ENCODE measurements at places on chromosomes 7 and 10. TPM values are rescaled to one million over a fixed set of nuclear protein-coding genes. Genes with fewer than 3 reads are reported as not detected.

DNA sequence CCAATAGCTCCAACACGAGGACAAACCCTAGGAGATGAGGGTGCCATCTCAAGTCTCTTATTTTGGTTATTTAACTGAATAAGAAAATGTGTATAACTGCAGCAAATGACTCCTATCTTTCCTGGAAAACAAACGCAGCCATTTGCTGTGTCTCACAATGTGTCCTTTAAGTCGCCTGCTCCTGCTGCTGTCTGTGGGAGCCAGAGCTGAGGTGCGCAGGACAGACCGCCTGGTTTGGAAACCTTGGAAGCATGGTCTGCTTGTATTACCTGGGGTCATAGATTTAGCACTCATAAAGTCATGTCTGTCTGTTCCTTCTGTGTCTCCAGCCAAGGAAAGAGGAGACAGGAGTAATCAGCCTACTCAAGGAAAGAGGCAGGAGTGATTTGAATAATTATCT is 760.2 kb downstream of the GRID1 start:
- DNase-seq, result no peak

DNA sequence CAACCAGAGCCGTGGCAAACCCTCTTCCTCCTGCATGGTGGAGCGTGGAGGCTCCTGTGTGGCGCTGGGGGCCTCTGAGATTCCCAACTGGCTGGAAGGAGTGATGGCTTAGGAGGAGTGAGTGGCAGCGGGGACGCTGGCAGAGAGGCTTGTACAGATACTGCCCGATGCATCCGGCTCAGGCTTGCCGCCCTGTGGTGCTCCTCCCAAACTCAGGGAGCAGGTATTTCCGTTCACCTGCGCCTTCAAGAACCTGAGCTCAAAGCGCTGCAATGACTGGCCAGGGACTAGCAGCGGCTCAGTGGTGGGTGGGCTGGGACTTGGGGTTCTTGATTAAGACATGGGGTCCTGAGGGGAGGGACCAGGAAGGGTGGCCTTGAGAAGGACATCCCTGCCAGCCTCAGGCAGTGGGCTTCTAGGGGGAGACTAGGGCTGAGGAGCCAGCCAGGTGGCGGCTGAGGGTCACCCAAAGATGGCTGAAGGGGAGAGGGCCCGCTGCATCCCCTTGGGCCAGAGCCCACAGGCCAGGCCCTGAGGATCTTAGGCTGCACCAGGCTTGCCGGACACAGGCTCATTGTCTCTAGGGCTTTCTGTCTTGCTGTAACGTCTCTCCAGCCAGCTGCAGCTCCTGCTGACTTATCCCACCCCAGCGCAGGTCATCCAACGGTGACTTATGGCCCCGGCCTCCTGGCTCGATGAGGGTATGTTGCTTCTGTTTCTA is 3.2 kb downstream of the ZNF775 start:
- DNase-seq, result no peak

- no peak for DNase-seq
Observed at GRCh38 chr7:3807824-3808223, 506.8 kb downstream of the SDK1 start.

DNA sequence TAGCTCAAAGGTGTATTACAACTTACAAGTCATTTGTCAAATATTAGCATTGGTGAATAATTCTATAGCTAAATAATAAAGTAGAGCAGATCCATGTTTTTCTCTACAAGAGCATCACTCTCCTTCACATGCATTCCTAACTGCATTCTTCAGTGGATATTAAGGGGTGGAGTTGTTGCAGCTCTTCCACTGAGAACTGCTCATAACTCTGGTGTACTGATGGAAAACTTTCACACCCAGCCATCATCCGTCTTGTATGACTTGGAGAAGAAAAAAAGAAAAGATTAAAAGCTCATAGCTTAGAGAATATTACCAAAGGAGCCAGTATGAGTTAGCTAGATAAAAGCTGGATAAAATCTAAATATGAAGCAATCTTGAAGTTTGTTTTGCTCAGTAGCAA is 10.2 kb upstream of the FAM13C start:
- no peak for DNase-seq

- DNase-seq, result no peak
Observed at GRCh38 chr7:81173766-81174281, 255.0 kb upstream of the SEMA3C start.

DNA sequence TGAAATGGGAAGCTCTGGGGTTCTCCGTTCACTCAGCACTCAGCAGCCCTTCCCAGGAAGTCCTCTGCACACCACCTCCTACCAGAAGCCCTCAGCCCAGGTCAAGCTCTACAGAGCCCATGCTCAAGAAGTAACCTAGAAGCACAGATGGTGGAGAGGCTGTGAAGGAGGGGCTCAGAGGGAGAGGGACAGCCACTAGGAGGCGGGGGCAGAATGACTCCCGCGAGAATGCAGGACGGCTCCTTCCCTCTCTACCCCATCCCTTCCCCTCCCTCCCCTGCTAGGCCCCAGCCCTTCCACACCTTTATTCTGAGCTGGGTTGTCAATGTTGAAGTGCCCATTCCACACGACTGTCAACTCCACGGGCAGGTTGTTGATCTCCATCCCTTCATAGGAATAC is 373.2 kb downstream of the PLXNA4 start:
- no peak for DNase-seq

DNA sequence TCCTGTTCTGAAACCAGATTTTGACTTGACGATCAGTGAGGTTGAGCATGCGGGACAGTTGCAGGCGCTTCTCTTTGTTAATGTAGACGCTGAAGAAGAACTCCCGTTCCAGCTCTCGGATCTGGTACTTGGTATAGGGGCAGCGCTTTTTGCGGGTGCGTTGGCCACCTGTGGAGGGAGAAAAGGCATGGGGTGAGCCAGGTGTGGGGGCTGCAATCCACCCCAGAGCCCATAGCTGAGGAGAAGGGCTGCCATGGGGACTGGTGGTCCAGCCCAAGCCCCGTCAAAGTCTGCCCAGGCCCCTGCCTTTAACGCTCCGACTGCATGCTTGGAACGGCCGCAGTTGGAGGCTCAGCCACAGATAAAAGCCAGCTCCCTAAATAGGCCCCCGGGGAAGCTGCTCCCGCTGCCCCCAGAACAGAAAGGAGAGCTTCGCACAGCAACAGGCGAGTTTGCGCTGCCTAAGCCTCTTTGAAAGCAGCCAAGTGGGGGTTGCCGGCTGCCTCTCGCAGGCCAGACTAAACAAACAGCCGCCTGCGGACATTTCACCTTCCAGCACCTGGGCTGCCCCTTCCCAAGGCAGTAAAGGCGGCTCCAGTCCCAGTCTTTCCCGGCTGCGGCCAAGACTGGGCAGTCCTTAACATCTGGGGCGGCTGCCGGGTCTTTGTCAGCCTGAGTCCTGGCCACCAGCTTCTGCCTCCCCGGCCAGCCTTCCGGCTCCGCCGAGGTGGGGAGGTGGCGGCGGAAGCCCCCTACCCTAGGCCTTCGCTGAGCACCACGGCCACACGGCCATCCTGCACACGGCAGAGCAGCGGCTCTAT is 2.0 kb downstream of the HOXA11 start:
- no peak for DNase-seq

DNA sequence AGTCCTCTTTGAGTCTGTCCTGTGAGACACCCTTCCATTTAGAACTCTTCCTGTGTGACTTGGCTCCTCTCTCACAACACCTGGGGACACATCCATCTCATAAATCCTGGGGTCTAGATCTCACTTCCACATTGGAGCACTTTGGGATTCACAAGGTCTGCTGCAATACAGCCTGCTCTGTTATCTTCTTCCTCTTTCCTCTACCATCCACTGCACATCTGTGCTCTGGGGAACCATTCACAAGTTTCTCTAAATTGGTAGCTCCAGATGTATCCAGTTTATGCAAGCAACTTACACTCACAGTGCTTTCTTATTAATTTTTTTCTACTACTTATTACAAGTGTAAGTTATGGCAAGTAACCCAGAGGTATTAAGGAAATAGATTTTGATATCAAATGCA is 5.5 kb upstream of the FIGNL1 start:
- no peak for DNase-seq

DNA sequence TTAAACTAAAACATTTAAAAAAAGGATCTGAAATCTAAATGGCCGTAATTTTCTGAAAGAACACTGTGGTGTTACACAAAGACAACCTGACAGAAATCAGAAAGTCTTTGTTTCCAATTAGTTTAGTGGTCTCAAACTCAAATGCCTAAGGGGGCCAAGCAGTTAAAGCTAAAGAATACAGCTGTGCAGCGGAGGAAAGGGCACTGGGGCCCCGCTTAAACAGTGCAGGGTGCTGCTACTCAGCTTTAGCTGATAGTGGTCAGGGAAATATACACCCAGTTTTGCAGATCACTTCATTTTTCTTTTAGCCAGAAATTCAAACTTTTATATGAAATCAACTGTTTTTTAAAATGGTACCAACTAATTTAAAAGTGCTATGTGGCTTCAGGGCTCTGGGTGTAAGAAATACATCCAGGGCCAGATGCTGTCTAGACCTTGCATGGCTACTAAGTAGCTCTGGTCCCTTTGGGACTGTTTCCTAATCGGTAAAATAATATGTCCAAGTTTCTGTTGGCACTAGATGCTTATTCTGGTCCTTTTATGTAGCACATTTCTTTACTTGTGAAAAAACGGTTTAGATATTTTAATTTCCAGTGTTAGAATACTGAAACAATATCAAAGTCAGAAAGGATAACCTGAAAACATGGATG is 161.8 kb upstream of the LAMB4 start:
- no peak for DNase-seq

Gene CCL26
- total RNA-seq, result not detected

- DNase-seq, result no peak
Observed at GRCh38 chr10:94333051-94333450, 29.7 kb downstream of the NOC3L start.

DNA sequence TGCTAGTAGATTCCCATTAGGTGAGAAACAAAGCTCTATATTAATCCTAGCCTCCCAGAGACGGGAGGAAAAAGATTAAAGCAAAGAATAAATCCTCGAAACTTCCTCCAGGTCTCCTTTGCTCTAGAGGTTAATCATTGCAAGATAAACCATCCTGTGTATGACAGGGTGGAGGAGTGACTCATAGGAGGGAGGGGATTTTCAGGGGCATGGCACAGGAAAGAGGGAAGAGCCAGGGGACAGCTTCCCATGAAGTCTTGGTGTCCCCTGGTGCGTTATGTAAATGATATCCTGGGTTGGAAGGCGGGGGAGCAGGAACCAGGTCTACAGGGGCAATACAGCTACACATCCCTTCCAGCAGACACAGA is 780 bp downstream of the CYP3A5 start:
- no peak for DNase-seq

- DNase-seq, result no peak
Observed at GRCh38 chr7:143931739-143932138, 3.3 kb upstream of the OR2F2 start.

- DNase-seq, result peak; percentile 2
Observed at GRCh38 chr7:64625114-64626082, 40.5 kb upstream of the ZNF107 start.

Gene NRP1
- 91.9 TPM for total RNA-seq

DNA sequence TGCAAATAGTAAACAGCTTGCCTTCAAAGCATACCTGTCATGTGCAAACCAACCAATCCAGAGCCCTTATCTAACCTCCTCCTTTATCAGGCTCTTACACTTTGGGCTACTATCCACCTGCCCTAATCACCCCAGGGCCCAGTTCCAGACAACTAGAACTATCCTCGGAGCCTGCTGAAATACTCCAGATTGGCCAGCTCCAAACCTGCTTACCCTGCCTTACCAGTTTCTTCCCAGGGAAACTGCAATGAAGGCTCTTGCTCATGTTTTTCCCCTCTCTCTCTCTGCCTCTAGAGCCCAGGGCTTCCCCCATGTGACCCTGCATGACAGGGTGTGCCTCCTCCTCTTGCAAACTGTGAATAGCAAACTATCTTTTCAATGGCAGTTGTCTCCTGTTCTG is 81.4 kb upstream of the CAPZA2 start:
- no peak for DNase-seq

DNA sequence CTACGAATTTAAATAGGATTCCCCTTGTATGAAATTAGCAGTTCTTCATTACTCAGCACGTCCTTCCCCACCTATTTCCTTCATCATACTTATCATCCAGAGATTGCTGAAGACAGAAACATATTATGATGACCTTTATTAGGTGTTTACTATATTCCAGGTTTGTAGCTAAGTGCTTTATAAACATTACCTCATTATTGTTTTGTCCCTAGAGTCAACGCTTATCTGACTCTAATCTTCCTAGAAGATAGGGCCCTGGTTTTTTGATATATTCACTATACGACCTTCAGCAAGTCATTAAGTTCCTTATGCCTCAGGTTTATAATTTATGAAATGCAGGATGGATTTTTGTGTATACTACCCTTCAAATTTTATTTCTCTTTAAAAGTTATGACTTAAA is 36.8 kb upstream of the NRP1 start:
- no peak for DNase-seq

Gene FAM180A
- total RNA-seq, result not detected

Gene R3HCC1L
- total RNA-seq, result 17.3 TPM

GRCh38 chr7:31323101-31323500 is 17.4 kb downstream of the NEUROD6 start:
- DNase-seq, result no peak

Measured in occipital lobe (tissue), 3 donors.